ENCODE measurements at places on chromosomes 2 and 18.

- no peak for DNase-seq
Measured at GRCh38 chr2:10513201-10513600, 65.1 kb upstream of the ODC1 start.

DNA sequence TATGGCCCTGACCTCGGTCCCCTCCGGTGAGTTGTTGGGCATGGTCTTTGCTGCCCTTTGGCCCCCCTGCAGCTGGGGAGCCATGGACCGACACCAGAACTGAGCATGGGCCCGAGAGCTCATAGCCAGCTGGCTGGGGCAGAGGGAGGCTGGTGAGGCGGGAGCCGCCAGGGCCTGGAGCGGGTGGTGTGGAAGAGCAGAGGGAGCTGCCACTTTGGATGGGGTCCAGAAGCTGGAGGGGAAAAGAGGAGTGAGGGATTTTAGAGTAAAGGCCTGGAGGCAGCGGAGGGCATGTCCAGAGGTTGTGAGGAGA, 16.5 kb upstream of the CNNM3 start:
- no peak for DNase-seq

GRCh38 chr2:119122663-119123062, 35.9 kb downstream of the C1QL2 start:
- DNase-seq, result no peak

- no peak for DNase-seq
Measured at GRCh38 chr18:50956116-50956515, 11.7 kb upstream of the ELAC1 start.

- DNase-seq, result no peak
Measured at GRCh38 chr2:61135510-61135909, 26.5 kb upstream of the C2orf74 start.

DNA sequence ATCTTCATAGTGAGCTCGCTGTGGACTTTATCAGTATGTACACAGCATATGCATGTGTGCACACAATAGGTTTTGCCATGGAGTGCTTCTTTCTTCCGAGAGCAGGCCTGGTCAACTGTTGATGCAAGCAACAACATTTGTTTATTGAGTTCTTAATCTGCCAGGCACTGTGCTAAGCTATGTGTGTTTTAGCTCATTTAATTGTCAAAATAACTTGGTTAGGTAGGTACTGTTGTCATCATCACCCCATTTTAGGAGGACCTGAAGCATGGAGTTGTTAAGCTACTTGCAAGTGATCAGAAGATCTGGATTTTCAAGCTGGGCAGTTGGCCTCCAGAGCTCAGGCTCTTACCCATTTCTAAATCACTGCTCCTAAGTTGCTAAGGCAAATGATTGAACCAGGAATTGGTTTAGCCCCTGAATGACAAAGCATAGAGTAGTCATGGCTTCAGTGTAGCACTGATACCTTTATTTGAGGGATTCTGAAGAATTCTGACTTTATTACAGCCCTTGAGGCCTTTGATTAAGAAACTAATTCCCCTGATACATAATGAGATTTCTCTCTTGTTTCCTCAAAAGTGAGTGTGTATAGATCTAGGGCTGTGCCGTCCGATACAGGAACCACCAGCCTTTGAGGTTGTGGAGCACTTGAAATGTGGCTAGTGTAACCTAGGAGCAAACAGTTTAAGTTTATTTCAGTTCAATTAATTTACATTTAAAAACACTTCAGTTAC, 132.9 kb downstream of the FMNL2 start:
- DNase-seq, result no peak

GRCh38 chr2:27807476-27807875, 36.0 kb downstream of the MRPL33 start:
- no peak for DNase-seq

DNA sequence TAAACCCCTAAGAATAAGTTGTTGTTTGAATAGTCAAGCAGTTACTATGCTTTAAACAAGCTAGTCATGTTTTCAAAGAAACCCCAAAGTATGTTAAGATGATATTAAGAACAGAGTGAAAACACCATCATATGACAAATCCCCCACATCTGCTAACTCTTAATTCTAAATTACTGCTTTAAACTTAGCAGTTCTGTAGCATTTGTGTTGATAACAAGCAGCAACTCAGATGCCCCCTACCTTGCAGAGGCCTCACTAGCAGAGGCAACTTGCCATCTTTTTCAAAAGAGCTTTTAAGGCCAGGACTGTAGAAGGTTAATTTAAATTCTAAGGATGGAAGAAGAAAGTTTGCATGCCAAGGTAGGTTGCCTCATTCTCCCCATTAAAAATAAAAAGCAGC, 376.2 kb downstream of the SETBP1 start:
- DNase-seq, result no peak
